Left renal cortex interstitium (tissue), 4 donors: ENCODE measurements at places on chromosomes 2 and 18. TPM values are rescaled to one million over a fixed set of nuclear protein-coding genes. Genes with fewer than 3 reads are reported as not detected.

The SLC4A5 gene
- polyA plus RNA-seq, result 3.3 TPM

DNA sequence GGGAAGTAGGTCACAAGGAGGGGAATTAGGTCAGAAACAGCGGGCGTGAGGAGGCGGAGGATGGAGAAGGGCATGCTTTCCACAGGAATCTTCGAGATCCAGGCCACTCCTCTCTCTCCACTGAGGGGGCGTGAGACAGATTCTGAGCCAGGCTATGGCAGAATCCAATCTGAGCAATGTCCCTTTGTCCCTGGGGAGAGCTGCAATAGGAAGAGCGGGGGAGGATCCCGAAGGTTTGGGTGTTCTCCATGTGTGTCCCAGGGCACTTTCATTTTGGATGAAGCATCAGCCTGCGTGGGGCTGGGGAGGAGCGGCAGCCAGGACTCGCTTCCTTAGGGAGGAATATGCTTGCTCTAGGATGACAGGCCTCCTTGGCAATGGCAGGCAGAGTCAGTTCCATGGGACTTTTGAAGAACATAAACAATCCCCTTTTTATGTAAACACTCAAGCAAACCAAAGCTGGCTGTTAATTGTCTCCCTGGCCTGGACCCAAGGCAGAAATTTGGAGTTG, 84.0 kb downstream of the LIPG start:
- no peak for DNase-seq

The LGALSL gene
- polyA plus RNA-seq, result 32.3 TPM

GRCh38 chr18:8949206-8949605, 153.3 kb upstream of the NDUFV2 start:
- DNase-seq, result no peak

The CYRIA gene
- 2.6 TPM for polyA plus RNA-seq

GRCh38 chr2:26886736-26887135, 38.8 kb downstream of the DPYSL5 start:
- DNase-seq, result no peak

- no peak for DNase-seq
Measured at GRCh38 chr2:136255648-136256461, 137.9 kb upstream of the CXCR4 start.

DNA sequence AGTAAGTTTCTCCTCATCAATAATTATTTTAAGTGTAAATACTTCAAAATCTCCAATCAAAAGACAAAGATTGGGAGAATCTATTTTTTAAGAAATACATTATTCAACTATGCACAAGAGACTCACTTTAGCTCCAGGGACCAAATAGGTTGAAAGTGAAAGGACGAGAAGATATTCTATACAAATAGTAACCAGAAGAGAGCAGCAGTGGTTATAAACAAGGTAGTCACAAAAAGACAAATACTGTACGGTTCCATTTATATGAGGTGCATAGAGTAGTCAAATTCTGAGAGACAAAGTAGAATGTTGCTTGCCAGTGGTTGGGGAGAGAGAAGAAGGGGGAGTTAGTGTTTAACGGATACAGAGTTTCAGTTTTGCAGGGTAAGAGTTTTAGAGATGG, 69.8 kb downstream of the POU3F3 start:
- no peak for DNase-seq

The TACR1 gene
- polyA plus RNA-seq, result 1.2 TPM

The SLC30A3 gene
- polyA plus RNA-seq, result 5.3 TPM

The ARHGAP25 gene
- 5.2 TPM for polyA plus RNA-seq

DNA sequence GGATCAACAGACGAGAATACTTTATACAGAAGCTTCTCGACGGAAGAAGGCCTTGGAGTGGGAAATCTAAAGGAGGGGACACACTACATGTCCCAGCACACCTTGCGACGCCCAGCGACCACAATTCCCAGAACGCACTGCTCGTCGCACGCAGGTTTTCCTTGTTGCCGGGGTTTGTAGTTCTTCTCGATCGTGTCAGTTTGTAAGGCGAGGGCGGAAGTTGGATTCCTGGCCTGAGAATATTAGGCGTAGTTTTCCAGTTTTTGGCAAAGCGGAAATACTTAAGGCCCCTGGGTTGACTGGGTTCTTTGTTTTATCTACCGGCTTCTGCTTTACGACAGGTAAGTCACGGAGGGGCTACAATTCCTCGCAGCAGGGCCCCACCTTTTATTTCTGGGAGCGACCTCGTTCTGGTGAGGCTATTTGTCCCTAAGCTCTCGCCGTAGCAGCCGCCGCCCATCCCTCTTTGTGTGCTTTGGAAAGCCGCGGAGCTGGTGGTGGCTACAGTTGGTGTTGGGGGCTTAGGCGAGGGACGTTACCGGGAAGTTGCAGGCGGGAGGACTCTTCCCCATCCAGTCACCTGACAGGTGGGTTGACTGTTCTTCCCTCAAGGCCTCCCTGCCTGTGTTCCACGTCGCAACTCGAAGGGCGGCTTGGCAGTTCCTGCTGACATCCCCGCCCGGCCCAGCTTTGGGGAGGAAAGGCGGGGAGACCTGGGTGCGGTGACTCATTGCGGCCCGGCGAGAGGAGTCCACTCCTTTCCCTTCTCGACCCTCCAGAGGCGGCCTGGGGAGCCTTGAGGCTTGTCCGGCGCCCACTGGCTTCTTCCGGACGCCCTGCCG, at the start of gene DYNC1I2:
Gene DYNC1I2, plus strand, starts transcription at position 183 of the 842 bp plus-strand sequence. CDS start 2,687 bp downstream, outside the sequence.
- DNase-seq, result peak; percentile 84

DNA sequence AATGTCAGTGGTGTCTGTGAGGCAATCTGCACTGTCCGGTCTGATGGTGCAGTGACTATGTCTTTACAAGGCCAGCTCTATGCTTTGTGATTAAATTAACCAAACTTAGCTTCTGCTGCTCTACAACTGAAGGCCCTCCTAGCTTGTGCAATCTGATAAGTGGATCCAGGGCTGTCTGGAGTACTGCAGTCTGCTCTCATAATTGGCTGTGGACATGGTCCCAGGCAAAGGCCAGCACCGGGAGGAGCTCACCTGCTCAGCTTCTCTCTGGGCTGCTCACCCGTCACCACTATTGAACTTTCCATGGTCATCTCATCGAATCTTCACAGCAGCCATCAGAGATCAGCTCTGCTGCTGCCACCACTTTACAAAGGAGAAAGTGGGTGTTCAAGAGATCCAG, 13.0 kb upstream of the APCDD1 start:
- no peak for DNase-seq

- DNase-seq, result no peak
Measured at GRCh38 chr2:149782572-149782971, 195.0 kb upstream of the MMADHC start.

The GAL3ST2 gene
- 0.83 TPM for polyA plus RNA-seq

DNA sequence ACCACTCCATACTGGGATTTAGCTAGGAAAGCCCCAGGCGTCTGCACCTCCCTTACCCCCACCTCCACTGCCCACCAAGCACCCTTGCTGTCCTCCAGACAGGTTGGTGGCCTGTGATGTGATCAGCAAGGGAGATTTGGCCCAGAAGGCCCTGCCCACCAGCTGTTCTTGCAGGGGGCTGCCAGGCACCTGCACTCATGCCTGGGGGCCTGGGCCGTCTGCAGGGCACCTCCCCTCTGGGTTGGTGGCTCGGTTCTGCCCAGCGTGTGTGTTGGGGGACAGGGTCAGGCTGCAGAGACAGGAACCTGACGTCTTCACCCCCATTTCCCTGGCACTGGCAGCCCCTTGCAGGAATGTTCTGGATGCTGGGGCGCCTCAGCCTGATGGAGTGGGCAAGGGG, 5.8 kb downstream of the DNMT3A start:
- no peak for DNase-seq

GRCh38 chr2:70035344-70035844, 51.9 kb upstream of the PCBP1 start:
- no peak for DNase-seq

DNA sequence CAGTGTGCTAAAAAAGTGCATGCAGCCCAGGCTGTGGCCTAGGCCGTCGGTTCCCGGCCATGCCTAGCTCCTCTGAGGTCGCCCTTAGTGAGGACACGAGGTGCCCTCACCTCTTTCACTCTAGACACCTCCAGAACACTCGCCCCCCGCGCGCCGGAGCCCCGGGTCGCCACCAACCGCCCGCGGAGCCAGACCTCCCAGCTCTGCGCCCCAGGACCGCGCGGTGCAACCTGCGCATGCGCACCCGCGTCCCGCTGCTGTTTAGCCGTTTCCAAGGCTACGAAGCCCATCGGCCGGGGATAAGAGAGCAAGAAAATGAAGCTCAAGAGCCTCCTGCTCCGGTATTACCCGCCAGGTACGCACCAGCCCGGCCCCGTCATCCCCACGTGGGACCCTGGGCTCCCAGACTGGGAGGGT, at the start of gene DAW1:
Gene DAW1, plus strand, starts transcription at position 257 of the 417 bp plus-strand sequence. Its CDS starts 59 bp downstream, at position 316.
- peak; percentile 55 for DNase-seq

The PRKAG3 gene
- not detected for polyA plus RNA-seq

DNA sequence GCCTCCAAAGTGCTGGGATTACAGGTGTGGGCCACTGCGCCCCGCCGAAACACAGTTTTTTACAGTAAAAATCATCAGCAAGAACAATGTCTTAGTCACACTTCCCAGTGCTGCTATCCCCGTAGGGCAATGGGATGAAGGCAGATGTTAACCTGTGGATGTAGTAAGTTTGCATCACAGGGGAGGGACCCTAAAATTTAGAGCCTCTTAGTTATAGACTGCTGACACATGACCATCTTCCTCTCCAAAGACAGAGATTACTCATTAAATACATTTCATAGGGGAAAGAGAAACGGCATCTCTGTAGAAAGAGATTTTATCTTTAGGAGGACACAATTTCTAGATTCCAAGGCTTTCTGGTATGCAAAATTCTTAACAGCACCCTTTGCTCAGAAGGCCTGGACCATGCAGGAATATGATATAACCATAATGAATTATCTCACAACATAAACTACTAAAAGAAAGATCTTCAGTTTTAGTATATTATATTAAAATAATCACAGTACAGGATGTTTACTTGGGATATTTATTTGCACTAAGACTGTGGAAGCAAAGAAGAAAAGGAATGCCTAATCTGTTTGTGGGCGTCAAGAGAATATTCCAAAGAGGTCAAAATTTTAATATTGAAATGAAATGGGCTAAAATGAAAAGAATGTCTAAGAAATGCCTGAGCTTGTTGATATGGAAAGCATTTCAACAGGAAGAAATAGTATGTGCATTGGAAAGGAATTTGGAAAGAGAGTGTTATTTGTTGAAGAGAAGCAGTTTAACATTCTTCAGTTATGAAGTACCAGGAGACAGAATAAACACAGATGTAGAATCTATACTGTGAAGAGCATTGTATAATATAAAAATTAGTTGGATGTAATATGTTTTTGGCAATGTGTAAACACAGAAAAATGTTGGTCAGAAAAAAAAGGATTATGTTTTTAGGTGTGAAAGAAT, 1228.3 kb upstream of the CHAC2 start:
- no peak for DNase-seq

GRCh38 chr18:37393945-37394609, 171.5 kb downstream of the CELF4 start:
- DNase-seq, result peak; percentile 59

GRCh38 chr2:241363426-241363825, 7.3 kb downstream of the FARP2 start:
- DNase-seq, result no peak

The CCDC93 gene
- polyA plus RNA-seq, result 61.6 TPM

The SOX11 gene
- polyA plus RNA-seq, result 14.7 TPM

DNA sequence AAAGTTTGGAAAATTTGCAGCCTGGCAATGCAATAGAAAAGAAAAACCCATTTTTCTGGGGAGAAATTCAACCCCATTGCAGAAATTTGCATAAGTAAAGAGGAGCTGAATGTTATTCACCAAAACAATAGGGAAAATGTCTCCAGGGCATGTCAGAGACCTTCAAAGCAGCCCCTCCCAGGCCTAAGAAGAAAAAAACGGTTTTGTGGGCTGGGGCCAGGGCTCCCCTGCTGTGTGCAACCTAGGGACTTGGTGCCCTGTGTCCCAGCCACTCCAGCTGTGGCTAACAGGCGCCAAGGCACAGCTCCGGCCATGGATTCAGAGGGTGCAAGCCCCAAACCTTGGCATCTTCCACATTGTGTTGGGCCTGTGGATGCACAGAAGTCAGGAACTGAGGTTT, 224.5 kb downstream of the TXNL1 start:
- DNase-seq, result no peak

GRCh38 chr2:200161458-200161857, 145.0 kb upstream of the SPATS2L start:
- no peak for DNase-seq

- DNase-seq, result no peak
Measured at GRCh38 chr2:98508709-98509066, 64.0 kb downstream of the INPP4A start.

DNA sequence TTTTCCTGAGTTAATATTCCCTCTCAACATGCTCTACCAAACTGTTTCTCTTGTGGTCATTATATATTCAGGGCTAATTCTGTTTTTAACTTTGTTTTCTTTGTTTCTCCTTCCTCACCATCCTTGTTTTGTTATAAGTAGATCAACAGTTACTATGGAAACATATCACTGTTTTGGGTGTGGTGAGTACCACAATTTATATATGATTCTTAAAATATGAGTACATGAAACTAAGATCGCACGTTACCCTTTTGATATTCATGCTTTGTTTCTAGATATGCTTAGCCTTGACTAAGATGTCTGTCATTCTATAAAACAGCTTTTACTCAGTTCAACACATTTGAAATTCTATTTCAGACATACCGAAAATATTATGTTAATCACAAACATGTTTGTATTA, 232.3 kb upstream of the ITGA4 start:
- no peak for DNase-seq

DNA sequence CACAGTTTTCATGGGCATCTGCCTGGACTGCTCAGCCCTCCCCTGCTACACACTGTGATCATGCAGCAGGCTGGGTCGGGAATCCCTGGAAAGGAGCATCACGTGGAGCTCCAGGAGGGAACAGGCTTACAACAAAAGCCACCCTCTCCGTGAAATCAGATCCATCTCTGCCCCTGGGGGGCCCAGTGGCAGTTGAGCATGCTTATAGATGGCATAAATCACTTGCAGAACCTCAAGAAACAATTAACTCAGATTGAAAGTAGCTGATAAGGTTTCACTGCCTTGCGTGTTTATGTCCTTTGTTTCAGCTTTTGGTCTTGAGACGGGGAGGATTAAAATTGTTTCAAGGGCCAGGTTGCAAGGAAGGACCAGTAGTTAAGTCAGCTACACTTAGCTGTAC, 354.8 kb upstream of the MEIS1 start:
- DNase-seq, result no peak

The MC2R gene
- polyA plus RNA-seq, result not detected

The EMILIN2 gene
- polyA plus RNA-seq, result 10.8 TPM

DNA sequence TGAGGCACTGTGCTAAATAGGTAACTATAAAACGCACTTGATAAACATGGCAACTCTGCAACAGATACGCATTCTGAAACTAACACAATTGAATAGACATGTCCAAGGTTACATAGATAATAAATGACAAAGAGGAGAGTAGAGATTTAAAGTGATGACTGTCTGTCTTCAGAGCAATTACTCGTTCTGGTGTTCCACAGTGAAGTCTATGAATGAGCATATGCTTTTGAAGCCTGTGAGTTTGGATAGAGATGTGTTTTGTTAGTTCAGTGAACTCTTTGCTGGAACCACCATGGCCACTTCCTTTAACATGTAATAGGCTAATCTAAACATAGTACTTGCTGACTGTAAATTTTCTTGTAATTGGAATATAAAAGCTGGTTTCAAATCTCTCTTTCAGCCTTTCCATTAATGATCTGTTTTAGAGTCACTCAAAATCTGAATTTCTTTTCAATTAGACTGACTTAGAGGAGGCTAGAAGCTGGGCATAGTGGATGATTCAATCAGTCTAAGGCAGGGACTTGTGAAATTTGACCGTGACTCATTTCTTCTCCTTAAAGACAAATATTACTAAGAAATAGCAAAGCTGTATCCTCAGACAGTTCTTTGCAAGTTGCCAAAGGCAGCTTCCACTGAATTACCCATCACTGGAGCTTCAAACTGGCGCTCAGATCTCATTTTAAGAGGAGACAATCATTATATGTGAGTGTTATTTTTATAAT, 1130.1 kb upstream of the CELF4 start:
- no peak for DNase-seq

The PRSS56 gene
- polyA plus RNA-seq, result not detected

The ACMSD gene
- 36.4 TPM for polyA plus RNA-seq

The SAG gene
- polyA plus RNA-seq, result 0.04 TPM
